Astrocyte (in vitro differentiated cells and primary cell): ENCODE measurements at places on chromosomes 11 and 22. TPM values are rescaled to one million over a fixed set of nuclear protein-coding genes. Genes with fewer than 3 reads are reported as not detected.

The OR8B2 gene
- total RNA-seq, result not detected in 2 replicates

The MUC2 gene
- total RNA-seq, result not detected in 2 replicates

The KLHL35 gene
- 0.77 and 0.87 TPM in 2 replicates for total RNA-seq

The DSCAML1 gene
- total RNA-seq, result 0.16 TPM in 1 of 2 replicates, not detected in the other

The PLAAT3 gene
- total RNA-seq, result 11.5 and 15.5 TPM in 2 replicates

The SLC6A5 gene
- not detected in 2 replicates for total RNA-seq

The SULT4A1 gene
- total RNA-seq, result 5.9 and 6.1 TPM in 2 replicates

DNA sequence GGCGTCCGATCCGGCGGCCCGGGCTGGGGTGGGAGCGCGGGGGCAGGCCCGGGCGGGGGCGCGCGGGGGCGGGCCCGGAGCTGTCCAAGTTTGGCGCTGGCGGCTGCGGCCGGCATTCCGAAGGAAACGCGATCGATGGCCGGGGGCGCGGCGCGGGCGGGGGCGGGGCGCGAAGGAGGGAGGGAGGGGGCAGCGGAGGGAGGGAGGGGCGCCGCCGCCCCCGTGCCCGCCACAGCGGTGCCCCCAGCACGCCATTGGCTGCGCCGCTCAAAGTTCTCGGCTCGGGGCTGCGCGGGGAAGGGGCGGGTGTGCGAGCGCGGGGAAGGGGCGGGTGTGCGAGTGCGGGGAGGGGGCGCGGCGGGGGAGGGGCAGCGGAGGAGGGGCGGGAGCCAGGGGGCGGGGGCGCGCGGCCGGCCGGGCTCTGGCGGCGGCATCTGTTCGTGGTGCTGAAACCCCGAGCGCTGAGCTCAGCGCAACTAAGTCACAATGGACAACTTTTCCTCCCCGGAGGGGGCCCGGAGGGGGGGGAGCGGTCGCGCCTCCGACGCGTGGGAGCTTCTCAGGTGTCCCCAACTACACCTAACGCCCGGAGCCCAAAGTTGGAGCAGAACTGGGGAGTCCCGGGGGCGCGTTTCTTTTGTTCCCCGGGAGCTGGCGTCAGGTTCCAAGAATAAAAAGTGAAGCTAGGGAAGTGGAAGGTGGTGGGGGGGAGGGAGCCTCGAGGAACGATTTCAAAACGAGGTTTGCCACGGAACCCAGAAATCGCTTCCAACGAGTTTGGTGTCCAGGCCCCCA lies 2.2 kb downstream of the PHF21B start:
- peak overlapping the region; percentile 33 for H3K4me3 ChIP-seq
- H3K27me3 ChIP-seq, result peaks cover 43% of the 10 kb centered on the region
- no peaks in the 10 kb centered on the region for H3K36me3 ChIP-seq
- H3K4me1 ChIP-seq, result peaks cover 8% of the 10 kb centered on the region

DNA sequence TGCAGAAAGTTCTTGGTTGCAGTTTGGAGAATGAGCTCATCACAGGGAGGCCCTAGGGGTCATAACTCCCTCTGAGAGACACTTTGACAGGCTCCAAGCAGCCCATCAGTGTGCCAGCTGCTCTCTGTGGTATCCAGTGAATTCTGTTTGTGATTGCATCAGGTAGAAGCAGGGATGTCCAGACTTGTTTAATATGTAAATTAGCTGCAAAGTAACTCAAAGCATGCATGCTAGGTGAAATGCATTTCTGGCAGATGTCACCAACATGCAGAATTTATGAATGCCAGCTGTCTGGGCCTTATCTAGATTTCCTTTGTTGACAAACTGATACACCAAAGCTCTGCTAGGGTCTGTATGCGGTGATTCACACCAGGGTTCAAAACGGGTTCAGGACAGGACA lies 123.6 kb upstream of the MTNR1B start:
- no peaks in the 10 kb centered on the region for H3K27me3 ChIP-seq
- no peak overlapping the region for H3K4me3 ChIP-seq
- peaks cover 9% of the 10 kb centered on the region for H3K4me1 ChIP-seq
- no peak overlapping the region for H3K27ac ChIP-seq
- DNase-seq, result no peak

DNA sequence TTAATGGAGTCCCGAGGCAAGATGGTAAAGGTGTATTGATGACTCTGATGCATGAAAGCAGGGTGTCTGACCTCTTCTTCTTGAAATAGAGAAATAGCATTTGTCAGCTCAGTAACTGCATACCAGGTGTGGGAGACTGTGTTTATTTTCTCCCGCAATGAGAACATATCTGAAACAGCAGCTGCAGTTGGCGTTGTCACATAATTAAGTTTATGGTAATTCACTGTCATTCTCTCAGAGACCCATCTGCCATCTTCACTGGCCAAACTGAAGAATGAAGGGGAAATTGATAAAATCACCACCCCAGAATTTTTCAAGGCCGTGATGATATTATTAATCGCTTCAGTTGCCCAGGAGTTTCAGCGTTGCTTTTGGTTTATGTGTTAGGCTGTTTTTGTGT lies 20.1 kb upstream of the MCHR1 start:
- H3K36me3 ChIP-seq, result no peaks in the 10 kb centered on the region
- H3K4me3 ChIP-seq, result no peak overlapping the region
- DNase-seq, result no peak

GRCh38 chr11:73715541-73715940 lies 45.3 kb downstream of the RAB6A start:
- no peaks in the 10 kb centered on the region for H3K4me1 ChIP-seq
- no peak overlapping the region for H3K4me3 ChIP-seq
- H3K27me3 ChIP-seq, result no peaks in the 10 kb centered on the region

- H3K4me1 ChIP-seq, result peaks cover 31% of the 10 kb centered on the region
- H3K4me3 ChIP-seq, result no peak overlapping the region
- DNase-seq, result peak; percentile 30
Observed at GRCh38 chr11:63532117-63532516, 4.5 kb upstream of the PLAAT4 start.

DNA sequence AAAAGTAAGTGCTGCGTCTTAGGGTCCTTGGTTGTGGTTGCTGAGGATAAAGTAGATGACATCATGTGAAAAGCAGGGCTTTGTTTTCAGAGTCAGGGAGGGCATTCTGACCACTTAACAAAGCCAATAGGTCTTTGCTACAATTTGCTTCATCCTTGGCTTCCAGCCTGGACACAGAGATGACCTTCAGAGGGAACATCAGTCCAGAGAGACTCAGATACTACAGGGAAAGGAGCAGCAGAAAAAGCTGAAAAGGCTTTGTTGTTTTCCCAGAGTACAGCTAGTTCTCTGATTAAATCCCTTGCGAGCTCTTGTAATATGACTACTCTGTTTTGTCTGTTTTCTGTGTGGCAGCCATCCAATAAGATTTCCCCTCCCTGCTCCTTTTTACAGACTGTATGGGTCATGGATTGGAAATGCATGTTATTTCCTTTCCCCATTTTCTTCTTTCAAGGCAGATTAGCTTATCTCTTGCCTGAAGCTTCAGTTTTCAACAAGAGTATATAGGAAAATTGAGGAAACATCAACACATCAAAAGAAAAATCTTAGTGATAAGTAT lies 31.9 kb downstream of the ATG13 start:
- DNase-seq, result peak; percentile 95
- peak overlapping the region; percentile 99 for H3K27ac ChIP-seq
- peaks cover 35% of the 10 kb centered on the region for H3K36me3 ChIP-seq
- H3K4me1 ChIP-seq, result peaks cover 20% of the 10 kb centered on the region
- peak overlapping the region; percentile 30 for H3K4me3 ChIP-seq
- H3K27me3 ChIP-seq, result no peaks in the 10 kb centered on the region

DNA sequence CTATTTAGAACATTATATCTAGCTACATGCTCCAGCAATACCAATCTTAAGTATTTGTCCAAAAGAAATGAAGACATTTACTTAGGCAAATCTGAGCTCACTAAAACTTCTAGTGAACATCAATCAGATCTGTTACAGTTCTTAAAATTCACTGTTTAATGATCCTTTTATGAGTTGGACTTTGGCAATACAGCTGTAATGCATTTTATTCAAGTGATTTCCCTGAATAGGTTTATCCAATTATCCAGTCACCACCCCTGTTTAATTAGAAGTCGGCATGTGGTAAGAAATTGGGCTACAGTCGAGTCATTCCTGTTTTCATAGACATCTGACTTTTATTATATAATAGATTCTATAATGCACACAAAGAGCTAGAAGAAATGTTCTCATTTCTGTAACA lies 1029.0 kb upstream of the TENM4 start:
- H3K4me3 ChIP-seq, result no peak overlapping the region
- H3K27me3 ChIP-seq, result no peaks in the 10 kb centered on the region
- H3K36me3 ChIP-seq, result no peaks in the 10 kb centered on the region
- DNase-seq, result no peak

GRCh38 chr22:22661275-22661674 lies 16.9 kb downstream of the GGTLC2 start:
- DNase-seq, result no peak
- H3K36me3 ChIP-seq, result no peaks in the 10 kb centered on the region
- no peaks in the 10 kb centered on the region for H3K4me1 ChIP-seq
- H3K27me3 ChIP-seq, result no peaks in the 10 kb centered on the region
- H3K27ac ChIP-seq, result no peak overlapping the region
- H3K4me3 ChIP-seq, result no peak overlapping the region

DNA sequence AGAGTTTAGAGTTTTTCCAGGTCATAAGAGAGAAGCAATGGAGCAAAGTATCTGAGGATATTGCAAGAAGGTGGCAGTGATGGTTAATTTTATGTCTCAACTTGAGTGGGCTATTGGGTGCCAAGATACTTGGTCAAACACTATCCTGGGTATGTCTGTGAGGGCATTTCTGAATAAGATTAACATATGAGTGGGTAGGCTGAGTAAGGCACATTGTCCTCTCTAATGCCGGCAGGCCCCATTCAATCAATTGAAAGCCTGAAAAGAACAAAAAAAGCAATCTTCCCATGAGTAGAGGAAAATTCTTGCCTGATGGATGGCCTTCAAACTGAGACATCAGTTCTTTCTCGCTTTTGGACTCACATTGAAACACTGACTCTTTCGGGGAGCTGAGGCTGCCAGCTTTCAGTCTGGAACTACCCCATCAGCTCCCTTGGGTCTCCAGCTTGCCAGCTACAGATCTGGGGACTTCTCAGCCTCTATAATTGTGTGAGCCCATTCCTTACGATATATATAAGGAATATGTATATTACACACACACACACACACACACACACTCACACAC lies 228.8 kb downstream of the BUD13 start:
- H3K4me1 ChIP-seq, result no peaks in the 10 kb centered on the region
- peaks cover 13% of the 10 kb centered on the region for H3K27me3 ChIP-seq
- H3K4me3 ChIP-seq, result no peak overlapping the region
- no peak for DNase-seq
- H3K36me3 ChIP-seq, result no peaks in the 10 kb centered on the region

GRCh38 chr11:31958076-31958735 lies 132.7 kb upstream of the RCN1 start:
- no peaks in the 10 kb centered on the region for H3K4me1 ChIP-seq
- H3K27ac ChIP-seq, result no peak overlapping the region
- no peak overlapping the region for H3K4me3 ChIP-seq
- no peaks in the 10 kb centered on the region for H3K27me3 ChIP-seq

- no peak overlapping the region for H3K4me3 ChIP-seq
- no peaks in the 10 kb centered on the region for H3K4me1 ChIP-seq
- H3K36me3 ChIP-seq, result no peaks in the 10 kb centered on the region
- no peak overlapping the region for H3K27ac ChIP-seq
- no peak for DNase-seq
- H3K27me3 ChIP-seq, result no peaks in the 10 kb centered on the region
Observed at GRCh38 chr11:111135101-111135500, 110.4 kb upstream of the POU2AF2 start.

GRCh38 chr22:31680861-31681341 lies 18.9 kb upstream of the PISD start:
- DNase-seq, result peak; percentile 84
- no peak overlapping the region for H3K4me3 ChIP-seq
- H3K36me3 ChIP-seq, result peaks cover 16% of the 10 kb centered on the region

- no peaks in the 10 kb centered on the region for H3K36me3 ChIP-seq
- DNase-seq, result no peak
- no peak overlapping the region for H3K27ac ChIP-seq
- no peaks in the 10 kb centered on the region for H3K27me3 ChIP-seq
Observed at GRCh38 chr22:48227341-48228018, 1465.0 kb downstream of the TBC1D22A start.

- H3K36me3 ChIP-seq, result no peaks in the 10 kb centered on the region
- peaks cover 3% of the 10 kb centered on the region for H3K27me3 ChIP-seq
- DNase-seq, result no peak
- no peak overlapping the region for H3K4me3 ChIP-seq
Observed at GRCh38 chr11:16986434-16987204, 27.6 kb downstream of the PLEKHA7 start.

GRCh38 chr11:119863851-119864601 lies 135.0 kb upstream of the NECTIN1 start:
- DNase-seq, result no peak
- no peaks in the 10 kb centered on the region for H3K4me1 ChIP-seq
- peaks cover 32% of the 10 kb centered on the region for H3K27me3 ChIP-seq
- no peak overlapping the region for H3K27ac ChIP-seq
- H3K4me3 ChIP-seq, result no peak overlapping the region
